ENCODE measurements at places on chromosomes 2 and 18. TPM values are rescaled to one million over a fixed set of nuclear protein-coding genes. Genes with fewer than 3 reads are reported as not detected.

CPLX4 gene
- total RNA-seq: not detected

DCDC2C gene
- total RNA-seq: not detected

DHRS9 gene
- total RNA-seq: 84.0 TPM

TNS1 gene
- total RNA-seq: 513 TPM

SLC9A2 gene
- total RNA-seq: 0.12 TPM

FAM168B gene
- 81.5 TPM for total RNA-seq

C1QL2 gene
- total RNA-seq: not detected

PAX3 gene
- total RNA-seq: 0.34 TPM

CNTNAP5 gene
- total RNA-seq: not detected

CYS1 gene
- 13.3 TPM for total RNA-seq

DNA sequence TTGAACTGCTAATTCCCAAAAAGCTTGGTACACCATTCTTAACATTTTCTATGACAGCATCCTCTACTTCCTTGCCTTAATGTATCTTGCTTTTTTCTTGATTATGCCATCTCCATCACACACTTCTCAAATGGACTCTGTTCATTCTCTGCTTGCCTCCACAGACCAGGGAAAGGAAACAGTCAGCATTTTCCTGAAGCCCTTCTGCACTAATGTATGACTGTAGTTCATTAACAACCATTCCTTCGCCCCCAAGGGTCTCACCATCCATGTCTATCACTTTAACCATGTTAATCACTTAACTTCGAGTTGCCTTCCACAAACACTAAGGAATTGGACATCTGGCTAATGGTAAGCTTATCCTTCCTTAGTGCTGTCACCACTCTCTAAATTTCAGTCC, 54.8 kb downstream of the COBLL1 start:
- DNase-seq: no peak

GRCh38 chr18:74499633-74500032, 3.5 kb downstream of the CNDP2 start:
- DNase-seq: peak; percentile 89

DNA sequence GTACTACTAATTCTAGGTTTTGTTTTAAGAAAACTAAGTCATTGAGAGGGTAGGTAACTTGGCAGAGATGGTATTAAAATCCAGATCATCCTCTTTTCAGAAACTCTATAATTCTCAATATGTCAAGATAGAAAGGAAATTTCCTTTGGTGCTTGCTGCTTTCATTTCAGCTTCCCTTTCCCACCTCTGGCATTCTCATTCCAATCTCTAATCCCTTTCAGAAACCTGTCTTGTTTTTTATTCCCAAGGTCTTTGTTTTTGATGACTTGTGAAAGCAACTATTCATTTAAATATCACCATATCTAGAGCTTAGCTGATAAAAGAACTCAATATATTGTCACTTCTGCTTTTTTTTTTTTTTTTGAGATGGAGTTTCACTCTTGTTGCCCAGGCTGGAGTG, 242.8 kb upstream of the LRRTM1 start:
- no peak for DNase-seq

DNA sequence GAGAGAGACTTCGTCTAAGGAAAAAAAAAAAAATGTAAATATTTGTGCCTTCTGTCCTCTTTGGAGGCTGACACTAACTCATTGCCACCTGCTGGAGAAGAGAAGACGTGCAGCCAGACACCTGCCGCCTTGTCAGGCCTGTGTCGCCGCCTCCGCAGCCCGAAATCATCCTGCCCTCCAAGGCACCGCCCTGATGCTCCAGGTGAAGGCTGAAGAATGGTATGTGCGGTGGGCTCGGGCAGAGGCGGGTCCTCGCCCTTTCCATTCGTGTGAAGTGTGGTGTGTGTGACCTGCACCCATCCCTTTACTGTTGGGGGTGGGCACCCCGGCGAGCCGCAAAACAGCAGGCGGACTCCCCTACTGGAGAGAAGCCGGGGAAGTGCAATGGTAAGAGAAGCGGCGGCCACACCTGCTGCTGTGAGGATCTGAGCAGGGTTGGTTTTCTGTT, 60.4 kb downstream of the FAM161A start:
- peak; percentile 54 for DNase-seq

DNA sequence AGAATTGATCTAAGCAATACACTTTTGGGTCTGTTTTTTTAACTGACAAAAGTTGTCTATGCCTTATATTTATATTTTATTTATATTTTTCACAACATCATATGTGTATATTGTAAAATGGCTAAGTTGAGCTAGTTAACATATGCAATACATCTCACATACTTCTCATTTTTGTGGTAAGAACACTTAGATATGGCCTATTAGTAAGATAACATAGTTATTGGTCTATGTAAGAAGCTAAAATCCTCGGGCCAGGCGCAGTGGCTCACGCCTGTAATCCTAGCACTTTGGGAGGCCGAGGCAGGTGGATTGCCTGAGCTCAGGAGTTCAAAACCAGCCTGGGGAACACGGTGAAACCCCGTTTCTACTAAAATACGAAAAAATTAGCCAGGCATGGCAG, 275.6 kb upstream of the ID2 start:
- no peak for DNase-seq

GRCh38 chr2:111055735-111056134, 65.0 kb upstream of the BCL2L11 start:
- no peak for DNase-seq

GRCh38 chr2:166891727-166892126, 3.4 kb downstream of the XIRP2 start:
- no peak for DNase-seq

GRCh38 chr2:156826341-156826933, 390.3 kb downstream of the GPD2 start:
- no peak for DNase-seq

DNA sequence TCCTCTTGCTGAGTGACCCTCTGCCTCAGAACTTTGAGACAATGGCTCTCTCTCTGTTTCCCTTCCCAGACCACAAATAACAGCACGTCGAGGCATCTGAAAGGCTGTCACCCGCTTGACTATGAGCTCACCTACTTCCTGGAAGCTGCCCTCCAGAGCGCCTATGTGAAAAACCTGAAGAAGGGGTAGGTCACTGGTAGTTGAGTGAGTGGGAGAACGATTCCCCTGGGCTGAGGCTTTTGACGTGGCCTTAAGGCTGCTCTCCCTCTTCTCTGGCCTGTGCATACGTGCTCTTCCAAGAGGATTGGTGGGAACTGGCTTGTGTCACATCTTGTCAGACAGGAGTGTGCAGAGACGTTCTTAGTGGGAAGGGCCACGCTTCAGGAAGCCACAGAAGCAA, 63.1 kb upstream of the MCFD2 start:
- peak; percentile 19 for DNase-seq

DNA sequence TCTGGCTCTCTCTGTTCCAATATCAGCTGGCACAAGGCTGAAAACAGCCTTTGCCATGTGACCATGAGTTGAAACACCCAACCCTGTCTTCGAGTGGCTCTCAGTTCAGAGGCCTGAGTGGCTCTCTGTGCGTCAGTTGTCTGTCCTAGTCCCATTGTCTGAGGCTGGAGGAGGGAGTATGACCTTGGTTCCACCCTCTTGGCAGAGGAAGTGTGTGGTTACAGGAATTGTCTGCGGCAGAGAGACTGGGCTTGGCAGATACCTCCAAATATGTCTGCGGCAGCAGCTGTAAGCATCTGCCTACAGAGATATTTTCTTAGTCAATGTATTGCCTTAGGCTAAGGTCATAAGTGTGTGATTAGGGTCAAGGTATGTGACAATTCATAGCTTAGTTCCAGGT, 32.6 kb downstream of the CNGA3 start:
- DNase-seq: peak; percentile 70

DNA sequence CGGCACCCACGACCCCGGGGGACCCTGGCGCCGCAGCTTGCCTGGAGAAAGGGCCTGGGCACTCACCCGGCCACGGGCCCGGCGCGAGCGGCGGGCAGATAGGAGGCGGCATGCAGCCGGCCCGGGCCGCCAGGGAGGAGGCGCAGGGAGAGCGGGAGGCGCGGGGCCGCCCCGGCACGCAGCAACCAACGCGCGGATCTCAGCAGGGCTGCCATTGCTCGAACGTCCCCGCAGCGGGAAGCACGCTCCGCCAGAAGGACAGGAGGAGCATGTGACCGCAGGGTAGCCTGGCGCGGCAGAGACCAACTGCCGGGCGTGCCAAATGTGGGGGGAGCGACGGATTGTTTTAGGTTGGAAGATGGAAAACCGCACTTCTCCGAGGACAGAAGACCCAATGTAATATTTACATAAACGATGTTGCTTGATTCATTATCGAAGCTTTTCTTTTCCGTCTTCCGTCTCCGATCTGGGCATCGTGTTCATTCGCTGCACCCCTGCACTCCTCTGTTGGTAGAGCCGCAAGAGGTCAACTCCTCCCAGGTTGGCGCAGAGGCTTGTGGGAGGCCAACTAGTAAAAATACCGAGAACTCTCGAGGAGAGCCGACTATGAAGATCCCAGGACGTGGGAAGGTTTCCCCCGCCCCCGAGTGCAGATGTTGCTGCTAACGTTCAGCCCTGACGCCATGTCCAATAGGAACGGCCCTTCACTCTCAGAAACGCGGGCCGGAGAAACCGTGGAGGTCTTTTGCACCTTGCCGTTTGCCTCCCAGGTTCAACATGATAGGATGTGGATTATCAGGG, at the start of gene LRPPRC:
LRPPRC (minus strand) TSS at position 257 of the 801 bp plus-strand sequence; CDS start at position 215, 42 bp downstream.
- DNase-seq: peak; percentile 96

DNA sequence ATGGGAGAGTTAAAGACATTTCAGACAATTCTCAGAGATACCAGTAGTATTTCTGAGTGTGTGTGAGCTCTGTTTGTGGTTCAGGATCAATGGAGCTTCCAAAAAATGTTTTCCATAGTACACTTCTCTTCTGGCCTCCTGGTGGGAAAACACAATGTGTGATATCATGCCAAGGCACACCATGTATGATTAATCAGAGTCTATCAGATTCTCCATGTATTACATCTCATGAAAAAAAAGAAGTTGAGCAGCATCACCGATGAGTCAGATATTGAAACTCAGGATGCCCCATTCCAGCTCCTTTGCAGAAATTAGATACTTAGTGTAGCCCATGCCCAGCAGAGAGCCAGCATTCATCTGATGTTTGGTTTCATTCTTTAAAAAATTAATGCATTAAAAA, 620.3 kb upstream of the POU3F3 start:
- no peak for DNase-seq

DNA sequence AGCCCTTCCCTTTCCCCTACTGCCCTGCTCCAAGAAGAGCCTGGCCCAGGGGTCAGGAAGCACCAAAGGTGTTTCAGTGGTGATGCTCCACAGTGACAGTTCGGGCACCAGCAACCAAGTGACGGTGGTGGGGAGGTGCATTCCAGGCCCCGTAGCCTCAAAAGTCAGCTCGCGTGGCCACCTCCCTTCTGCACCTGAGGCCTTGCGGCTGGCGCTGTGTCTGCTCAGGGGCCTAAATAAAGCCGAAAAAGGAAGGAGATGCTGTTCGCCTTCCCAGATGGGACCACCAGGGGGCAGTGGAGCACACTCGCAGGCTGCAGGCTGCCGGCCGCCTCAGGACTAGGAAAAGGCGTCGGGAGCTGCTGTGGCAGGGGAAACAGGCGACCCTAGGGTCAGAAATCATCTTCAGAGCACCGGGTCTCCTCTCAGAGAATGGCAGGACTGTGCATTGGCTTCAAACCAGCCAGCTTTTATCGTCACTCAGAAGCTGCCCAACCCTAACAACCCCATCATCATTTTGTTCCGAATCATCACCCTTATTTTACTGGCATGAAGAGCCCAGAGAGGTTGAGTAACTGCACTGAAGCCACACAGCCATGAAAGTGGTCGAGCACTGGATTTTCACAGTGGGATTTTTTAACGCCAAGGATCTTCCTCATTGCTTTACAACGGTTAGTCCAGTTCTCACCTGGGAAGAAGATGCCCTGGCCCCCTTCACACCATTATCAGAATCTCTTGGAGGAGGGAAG, 213.0 kb upstream of the CELF4 start:
- DNase-seq: peak; percentile 50

DNA sequence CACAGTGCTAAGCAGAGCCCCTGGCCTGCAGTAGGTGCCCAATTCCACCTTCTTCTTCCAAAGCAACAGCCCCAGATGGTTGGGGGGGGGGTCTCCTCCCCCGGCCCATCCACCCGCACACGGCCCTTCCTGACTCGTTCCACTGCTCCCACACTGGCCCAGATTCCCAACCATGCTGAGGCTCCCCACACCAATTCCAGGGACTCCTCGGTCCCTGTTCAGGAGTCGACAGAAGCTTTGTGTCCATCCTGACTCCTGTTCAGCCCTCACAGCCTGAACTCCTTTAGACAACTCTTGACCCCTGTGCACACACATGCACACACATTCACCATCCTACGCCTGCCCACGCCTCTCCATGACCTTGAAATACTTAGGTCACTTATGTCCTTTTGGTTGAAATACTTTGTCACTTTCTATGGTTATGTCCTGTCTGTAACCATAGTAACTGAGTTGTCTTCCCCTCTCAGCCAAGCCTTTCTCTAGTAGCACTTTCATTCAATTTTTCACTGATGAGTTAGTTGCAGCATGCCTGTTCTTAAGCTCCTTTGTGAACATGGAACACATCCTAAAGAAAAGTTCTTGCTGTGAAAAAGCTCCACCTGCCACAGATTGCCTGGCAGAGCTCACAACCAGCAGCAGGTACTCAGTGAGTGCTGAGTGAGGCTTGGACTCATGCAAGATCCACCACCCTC, 225.8 kb downstream of the SEPTIN10 start:
- DNase-seq: peak; percentile 1

GRCh38 chr2:98015671-98016070, 19.9 kb upstream of the TMEM131 start:
- no peak for DNase-seq

DNA sequence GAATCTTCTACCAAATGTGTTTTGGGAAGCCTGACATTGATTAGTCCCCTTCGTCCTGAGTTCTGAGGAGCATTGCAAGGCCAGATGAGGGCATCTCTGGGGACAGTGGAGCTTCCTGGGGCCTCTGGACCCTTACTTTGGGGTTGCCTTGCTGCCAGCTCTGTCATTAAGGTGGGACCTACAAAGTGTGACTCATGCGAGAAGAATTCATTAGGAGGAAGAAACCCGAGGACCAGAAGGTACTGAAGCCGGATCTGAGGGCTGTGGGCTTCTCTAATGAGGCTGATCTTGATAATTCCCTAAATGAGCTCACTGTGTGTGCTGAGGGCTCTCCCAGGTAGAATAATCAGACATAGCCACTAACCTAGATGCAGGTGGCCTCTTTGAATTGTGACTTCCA, 695 bp upstream of the SCYGR2 start:
- no peak for DNase-seq

GRCh38 chr2:107412981-107413380, 413.7 kb upstream of the RGPD4 start:
- no peak for DNase-seq

- DNase-seq: no peak
Measured at GRCh38 chr2:34291076-34291475, 692.0 kb upstream of the FAM98A start.

DNA sequence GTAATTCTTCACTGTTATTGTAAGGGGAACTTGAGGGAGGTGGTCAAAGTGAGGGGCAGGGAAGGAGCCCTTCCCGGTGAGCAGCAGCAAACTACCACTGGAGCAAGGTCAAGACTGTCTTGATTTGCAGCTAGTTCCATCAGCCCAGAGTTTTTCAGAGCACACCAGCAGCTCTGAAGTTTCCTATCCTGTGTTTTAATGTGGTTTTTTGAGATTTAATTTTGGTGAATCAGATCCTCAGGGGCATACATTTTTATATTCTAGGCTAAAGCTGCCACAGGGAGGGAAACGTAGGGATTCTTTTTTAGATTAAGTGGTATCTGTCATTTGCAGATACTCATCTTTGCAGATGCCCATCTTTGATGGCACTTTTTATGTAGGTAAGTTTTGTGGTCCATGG, 67.1 kb upstream of the KCNE4 start:
- DNase-seq: no peak

GRCh38 chr2:110948027-110948674, 172.6 kb upstream of the BCL2L11 start:
- DNase-seq: no peak

GRCh38 chr2:222891890-222892289, 31.1 kb downstream of the ACSL3 start:
- DNase-seq: no peak

- peak; percentile 42 for DNase-seq
Measured at GRCh38 chr2:9102861-9103662, 99.6 kb upstream of the MBOAT2 start.
